ELR (cell line): ENCODE measurements at places on chromosomes 2 and 18.
A peak's percentile ranks its signal among the peaks of the same experiment; 100 is the strongest.

DNA sequence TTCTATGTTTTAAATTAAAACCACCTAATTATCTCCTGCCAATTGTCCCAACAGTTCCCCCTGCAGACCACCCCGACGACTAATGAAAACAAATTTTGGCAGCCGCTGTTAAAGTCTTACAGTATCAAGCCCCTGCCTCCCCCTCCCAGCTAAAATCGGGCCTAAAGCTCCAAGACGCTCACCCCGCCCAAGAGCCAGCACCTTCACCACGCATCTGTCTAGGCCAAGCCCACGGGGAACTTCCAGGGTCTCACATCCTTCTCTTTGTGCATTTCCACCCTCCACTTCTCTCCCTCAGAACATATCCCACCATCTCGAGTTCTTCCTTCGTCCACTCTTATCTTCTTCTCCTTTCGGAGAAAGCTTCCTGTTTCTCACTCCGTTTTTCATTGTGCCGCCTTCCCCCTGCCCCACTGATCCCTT lies 445 bp downstream of the PRPF40A start:
- DNase-seq = peak; percentile 55

- no peak for DNase-seq
These were observed 1012.4 kb upstream of the GYPC start for GRCh38 chr2:125643585-125643984.

DNA sequence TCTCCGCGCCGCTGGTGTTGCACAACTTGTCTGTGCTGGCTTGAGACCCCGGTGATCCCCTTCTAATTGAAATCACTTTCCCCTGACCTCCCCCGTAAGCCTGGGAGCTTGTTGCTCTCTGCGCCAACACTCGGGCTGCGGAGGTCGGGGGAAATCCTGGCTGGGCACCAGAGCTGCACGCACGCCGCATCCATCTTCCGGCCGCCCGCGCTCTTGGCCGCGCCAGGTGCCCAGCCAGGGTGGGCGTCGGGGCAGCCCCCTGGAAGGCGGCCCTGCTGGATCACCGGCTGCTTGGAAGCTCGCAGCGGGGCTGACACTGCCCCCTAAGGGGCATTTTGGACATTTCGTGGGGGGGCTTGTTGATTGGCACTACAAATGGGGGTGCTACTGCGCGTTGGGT lies 280.3 kb upstream of the SKOR2 start:
- no peak for DNase-seq

GRCh38 chr2:130883496-130883895 lies 46.8 kb downstream of the ARHGEF4 start:
- no peak for DNase-seq

GRCh38 chr18:32730068-32730467 lies 42.8 kb downstream of the KLHL14 start:
- no peak for DNase-seq

- no peak for DNase-seq
These were observed 12.1 kb upstream of the ARMC9 start for GRCh38 chr2:231186325-231186724.

DNA sequence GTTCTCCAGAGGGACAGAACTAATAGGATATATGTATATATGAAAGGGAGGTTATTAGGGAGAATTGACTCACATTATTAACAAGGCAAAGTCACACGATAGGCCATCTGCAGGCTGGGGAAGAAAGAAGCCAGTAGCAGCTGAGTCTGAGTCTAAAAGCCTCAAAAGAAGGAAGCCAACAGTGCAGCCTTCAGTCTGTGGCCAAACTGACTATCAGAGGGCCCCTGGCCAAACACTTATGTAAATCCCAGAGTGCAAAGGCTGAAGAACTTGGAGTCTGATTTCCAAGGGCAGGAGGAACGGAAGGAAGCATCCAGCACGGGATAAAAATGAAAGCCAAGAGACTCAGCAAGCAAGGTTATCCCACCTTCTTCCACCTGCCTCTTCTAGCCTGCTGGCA lies 108.0 kb upstream of the LDLRAD4 start:
- no peak for DNase-seq

DNA sequence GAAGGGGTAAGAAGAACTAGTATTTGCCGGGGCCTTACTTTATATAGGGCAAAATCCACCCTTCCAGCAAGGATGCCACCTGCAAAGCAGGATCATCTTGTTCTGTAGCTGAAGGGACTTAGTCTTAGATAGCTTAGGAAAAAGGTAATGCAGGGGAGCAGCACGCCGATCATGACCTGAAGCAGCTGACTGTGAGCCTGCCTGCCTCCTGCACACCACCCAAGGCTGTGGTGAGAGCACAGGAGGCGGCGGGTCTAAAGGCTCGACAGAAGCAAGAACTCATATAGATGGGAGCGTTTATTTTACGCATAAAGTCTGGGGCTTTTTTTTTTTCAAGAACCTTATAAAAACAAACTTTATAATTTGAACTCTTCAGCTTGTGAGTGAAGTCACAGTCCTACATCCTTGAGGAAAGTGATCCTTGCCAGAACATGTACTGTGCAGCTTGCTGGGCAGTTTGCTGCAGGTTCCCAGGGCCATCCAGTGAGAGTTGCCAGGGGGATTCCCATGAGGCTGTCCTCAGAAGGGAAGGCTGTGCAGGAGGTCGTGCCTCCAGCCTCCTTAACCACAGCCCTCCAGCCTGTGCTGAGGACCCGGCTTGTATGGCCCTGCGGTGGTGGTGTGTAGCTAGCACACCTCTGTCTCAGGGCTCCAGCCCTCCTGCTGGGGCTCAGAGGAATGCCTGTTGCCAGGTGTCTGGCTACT lies 92.1 kb downstream of the RNF144A start:
- DNase-seq = no peak
